Bladder microvascular endothelial cell (primary cell): ENCODE measurements at places on chromosomes 7 and 10. TPM values are rescaled to one million over a fixed set of nuclear protein-coding genes. Genes with fewer than 3 reads are reported as not detected.

Gene GARIN1A
- 0.16 and 0.25 TPM in 2 replicates for total RNA-seq

Gene TDRD1
- total RNA-seq = not detected in 2 replicates

Gene RASA4B
- 8.3 and 9.2 TPM in 2 replicates for total RNA-seq

Gene ITGA8
- 0.16 and 0.25 TPM in 2 replicates for total RNA-seq

Gene TRDMT1
- total RNA-seq = 2.9 and 7.9 TPM in 2 replicates

Gene AGR2
- not detected in 2 replicates for total RNA-seq

Gene GDF2
- total RNA-seq = not detected in 2 replicates

Gene ZNF655
- 8.9 and 9.5 TPM in 2 replicates for total RNA-seq

Gene ATAD1
- total RNA-seq = 15.1 and 34.2 TPM in 2 replicates

Gene UNCX
- not detected in 2 replicates for total RNA-seq

Gene FBXL13
- 0.32 and 0.76 TPM in 2 replicates for total RNA-seq

Gene CALML5
- total RNA-seq = not detected in 2 replicates

Gene OR2A12
- total RNA-seq = not detected in 2 replicates

Gene ARMH3
- 5.3 and 11.1 TPM in 2 replicates for total RNA-seq

Gene ETV1
- 2.6 and 4.5 TPM in 2 replicates for total RNA-seq

Gene SEMA3D
- total RNA-seq = 0.32 and 44.4 TPM in 2 replicates

Gene MTG1
- 34.6 and 48.5 TPM in 2 replicates for total RNA-seq

Gene TMEM270
- 0.13 TPM in 1 of 2 replicates, not detected in the other for total RNA-seq

Gene SUFU
- total RNA-seq = 2.3 and 6.9 TPM in 2 replicates

Gene PLA2G12B
- 0.13 and 0.16 TPM in 2 replicates for total RNA-seq

Gene PPP1R3C
- total RNA-seq = 0.49 and 0.57 TPM in 2 replicates

Gene SVOPL
- not detected in 2 replicates for total RNA-seq

Gene SH2D4B
- 0.06 and 0.16 TPM in 2 replicates for total RNA-seq

Gene CPA4
- total RNA-seq = 0.25 TPM in 1 of 2 replicates, not detected in the other

Gene UCN3
- not detected in 2 replicates for total RNA-seq

Gene CTBP2
- total RNA-seq = 84.2 and 160 TPM in 2 replicates

Gene MSRB2
- 4.5 and 7.8 TPM in 2 replicates for total RNA-seq

Gene ARHGAP22
- 20.2 and 23.8 TPM in 2 replicates for total RNA-seq

Gene TFPI2
- total RNA-seq = 35.0 and 81.8 TPM in 2 replicates

Gene HOXA9
- 5.0 and 5.7 TPM in 2 replicates for total RNA-seq

Gene CHST3
- 5.5 and 6.1 TPM in 2 replicates for total RNA-seq

Gene FRG2B
- not detected in 2 replicates for total RNA-seq

Gene EBLN1
- not detected in 2 replicates for total RNA-seq

Gene NKX2-3
- total RNA-seq = under 0.01 TPM in 1 of 2 replicates, not detected in the other

Gene OR2A42
- not detected in 2 replicates for total RNA-seq

Gene METTL27
- total RNA-seq = 2.9 and 4.0 TPM in 2 replicates

Gene GIMAP1
- 11.1 and 26.7 TPM in 2 replicates for total RNA-seq

Gene WDR86
- 0.16 TPM in 1 of 2 replicates, not detected in the other for total RNA-seq

Gene NKX1-2
- total RNA-seq = not detected in 2 replicates

Gene TEX47
- total RNA-seq = not detected in 2 replicates
